ENCODE measurements at places on chromosomes 2 and 18. TPM values are rescaled to one million over a fixed set of nuclear protein-coding genes. Genes with fewer than 3 reads are reported as not detected.

- no peak overlapping the region for H3K27ac ChIP-seq
- H3K4me1 ChIP-seq: peaks cover 58% of the 10 kb centered on the region
- H3K27me3 ChIP-seq: peaks cover 99% of the 10 kb centered on the region
These were observed 5.8 kb downstream of the GAD1 start for GRCh38 chr2:170822290-170823087.

DNA sequence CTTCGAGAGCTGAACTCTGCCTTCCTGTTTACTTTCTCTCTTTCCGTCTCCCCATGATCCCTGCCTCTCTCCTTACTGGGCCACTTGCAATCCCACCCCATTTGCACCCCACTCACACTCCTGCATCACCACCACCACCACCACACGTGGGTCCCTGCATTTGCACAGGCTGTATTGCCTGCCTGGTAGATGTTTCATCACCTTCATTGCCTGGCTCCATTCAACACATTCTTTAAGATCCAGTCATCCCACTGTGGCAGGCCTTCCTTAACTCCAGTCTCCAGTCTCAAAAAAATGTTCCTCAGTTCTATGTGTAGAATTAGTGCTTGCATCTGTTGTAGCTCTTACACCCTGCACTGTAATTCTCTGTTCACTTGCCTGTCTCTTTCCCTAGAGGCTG, 13.9 kb downstream of the NOSTRIN start:
- no peaks in the 10 kb centered on the region for H3K36me3 ChIP-seq
- H3K4me1 ChIP-seq: peaks cover 40% of the 10 kb centered on the region
- no peaks in the 10 kb centered on the region for H3K27me3 ChIP-seq
- DNase-seq: no peak
- H3K4me3 ChIP-seq: no peak overlapping the region

DNA sequence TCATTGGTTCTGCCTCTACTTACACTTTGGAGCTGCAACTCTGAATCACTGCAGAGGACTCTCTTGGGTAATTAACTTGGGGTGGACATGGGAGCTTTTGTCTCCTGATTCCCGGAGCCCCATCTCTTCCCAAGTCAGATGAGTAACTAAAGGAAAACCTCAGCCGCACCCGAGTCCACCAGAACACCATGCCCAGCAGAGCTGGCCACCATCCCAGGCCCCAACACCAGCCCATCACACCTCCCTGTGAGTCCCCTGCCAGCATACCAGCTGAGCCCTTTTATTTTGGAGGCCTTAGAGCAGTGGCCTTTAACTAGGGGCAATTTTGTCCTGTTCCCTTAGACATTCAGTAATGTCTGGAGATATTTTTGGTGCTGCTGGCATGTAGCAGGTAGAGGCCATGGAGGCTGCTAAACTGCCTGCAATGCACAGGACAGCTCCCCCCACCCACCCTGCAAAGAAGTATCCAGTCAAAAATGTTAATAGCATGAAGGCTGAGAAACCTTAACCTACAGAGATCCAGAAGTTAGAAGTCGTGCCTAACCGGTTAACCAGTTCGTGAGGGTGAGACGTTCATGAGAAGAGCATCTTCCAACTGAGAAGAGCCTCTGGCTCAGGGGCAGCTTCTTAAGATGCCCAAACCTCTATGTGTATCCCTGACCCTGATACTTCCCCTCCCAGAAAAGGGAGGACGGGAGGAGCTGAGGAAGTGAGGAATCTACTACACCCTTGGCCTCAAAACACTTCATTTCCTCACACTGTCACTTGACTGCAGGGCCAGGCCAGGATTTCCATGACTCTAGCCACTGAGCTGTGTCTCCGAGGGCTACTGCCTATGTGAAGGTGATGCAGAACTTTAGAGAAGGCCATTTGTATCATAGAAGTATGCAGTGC, 139.9 kb upstream of the EPAS1 start:
- DNase-seq: peak; percentile 36
- H3K4me1 ChIP-seq: peaks cover 33% of the 10 kb centered on the region
- no peaks in the 10 kb centered on the region for H3K27me3 ChIP-seq

GRCh38 chr2:25749676-25750075, 76.3 kb upstream of the DTNB start:
- H3K4me3 ChIP-seq: no peak overlapping the region
- no peaks in the 10 kb centered on the region for H3K4me1 ChIP-seq
- peaks cover 38% of the 10 kb centered on the region for H3K36me3 ChIP-seq
- H3K27me3 ChIP-seq: no peaks in the 10 kb centered on the region
- no peak for DNase-seq

DNA sequence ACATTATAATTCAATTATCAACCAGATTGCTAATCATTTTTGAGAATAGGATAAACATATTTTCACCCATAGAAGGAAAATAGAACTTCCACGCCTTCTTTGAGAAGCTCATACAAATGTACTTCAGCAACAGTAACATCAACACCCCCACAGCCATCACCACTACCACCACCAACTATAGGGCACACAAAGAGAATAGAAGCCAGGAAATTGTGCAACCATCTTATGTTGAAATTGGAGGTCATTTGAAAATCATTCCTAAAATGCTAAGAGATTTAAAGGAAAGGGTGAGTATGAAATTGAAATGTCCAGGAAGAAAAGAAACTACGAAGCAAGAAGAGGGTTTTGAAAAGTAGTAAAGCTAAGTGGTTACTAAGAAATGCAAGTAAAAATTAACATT, 563.4 kb downstream of the ZNF804A start:
- H3K36me3 ChIP-seq: no peaks in the 10 kb centered on the region
- H3K27me3 ChIP-seq: no peaks in the 10 kb centered on the region
- H3K4me1 ChIP-seq: no peaks in the 10 kb centered on the region
- no peak for DNase-seq
- H3K27ac ChIP-seq: no peak overlapping the region

- no peak overlapping the region for H3K27ac ChIP-seq
- no peaks in the 10 kb centered on the region for H3K27me3 ChIP-seq
- H3K4me3 ChIP-seq: no peak overlapping the region
- no peak for DNase-seq
- H3K4me1 ChIP-seq: no peaks in the 10 kb centered on the region
These were observed 51.4 kb upstream of the SCN1A start for GRCh38 chr2:166179201-166179600.

GRCh38 chr2:70806013-70806412, 14.4 kb downstream of the CLEC4F start:
- no peaks in the 10 kb centered on the region for H3K27me3 ChIP-seq
- no peak overlapping the region for H3K27ac ChIP-seq
- no peak overlapping the region for H3K4me3 ChIP-seq
- no peak for DNase-seq
- no peaks in the 10 kb centered on the region for H3K36me3 ChIP-seq

The GLI2 gene
- polyA plus RNA-seq: 0.37 TPM

DNA sequence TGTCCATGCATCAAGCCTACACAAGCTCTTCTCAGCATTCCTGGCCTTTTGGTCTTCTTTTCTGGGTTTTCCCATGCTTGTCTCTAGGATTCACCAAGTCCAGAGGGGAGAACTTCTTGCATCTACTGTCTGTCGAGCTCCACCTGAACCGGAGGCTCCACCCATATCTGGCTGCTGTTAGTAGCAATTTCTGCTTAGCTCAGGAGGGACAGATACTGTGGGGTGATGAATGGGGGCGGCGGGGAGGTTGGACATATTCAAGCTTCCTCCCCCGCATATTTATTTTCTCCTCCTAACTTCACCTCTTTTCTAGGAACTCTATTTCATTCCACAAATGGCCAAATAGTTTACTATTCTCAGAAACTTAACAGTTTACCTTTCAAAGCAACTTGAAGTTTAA, 163.5 kb downstream of the PTH2R start:
- peaks cover 7% of the 10 kb centered on the region for H3K27me3 ChIP-seq
- H3K4me1 ChIP-seq: no peaks in the 10 kb centered on the region
- no peak overlapping the region for H3K27ac ChIP-seq
- DNase-seq: no peak
- H3K36me3 ChIP-seq: no peaks in the 10 kb centered on the region

- H3K4me1 ChIP-seq: peaks cover 20% of the 10 kb centered on the region
- H3K36me3 ChIP-seq: no peaks in the 10 kb centered on the region
- no peak overlapping the region for H3K4me3 ChIP-seq
- no peaks in the 10 kb centered on the region for H3K27me3 ChIP-seq
- DNase-seq: no peak
These were observed 4.0 kb downstream of the TSGA10 start for GRCh38 chr2:99150706-99151105.

GRCh38 chr2:67217398-67217797, 179.7 kb upstream of the ETAA1 start:
- no peak for DNase-seq
- H3K27me3 ChIP-seq: no peaks in the 10 kb centered on the region
- H3K27ac ChIP-seq: no peak overlapping the region
- H3K36me3 ChIP-seq: no peaks in the 10 kb centered on the region

GRCh38 chr2:164717000-164717803, 95.9 kb upstream of the GRB14 start:
- no peak for DNase-seq
- peaks cover 5% of the 10 kb centered on the region for H3K36me3 ChIP-seq
- H3K27me3 ChIP-seq: no peaks in the 10 kb centered on the region
- H3K4me1 ChIP-seq: no peaks in the 10 kb centered on the region
- H3K27ac ChIP-seq: no peak overlapping the region

Data from heart right ventricle (tissue), 16 donors.